WTC11 (cell line): ENCODE measurements at places on chromosomes 7 and 10. TPM values are rescaled to one million over a fixed set of nuclear protein-coding genes. Genes with fewer than 3 reads are reported as not detected.

- no peak overlapping the region for H3K4me3 ChIP-seq
- DNase-seq: peak; percentile 66
- H3K4me1 ChIP-seq: no peaks in the 10 kb centered on the region
Observed at GRCh38 chr10:2081501-2081900, 344.2 kb upstream of the ADARB2 start.

- H3K27me3 ChIP-seq: peaks cover 21% of the 10 kb centered on the region
- DNase-seq: no peak
- no peak overlapping the region for H3K27ac ChIP-seq
- no peak overlapping the region for H3K4me3 ChIP-seq
- H3K36me3 ChIP-seq: no peaks in the 10 kb centered on the region
- peaks cover 24% of the 10 kb centered on the region for H3K4me1 ChIP-seq
Observed at GRCh38 chr7:363626-364025, 73.7 kb downstream of the FOXL3 start.

IMPDH1 gene
- total RNA-seq: 42.8 to 54.2 TPM (median 44.1 TPM) in 3 replicates

DNA sequence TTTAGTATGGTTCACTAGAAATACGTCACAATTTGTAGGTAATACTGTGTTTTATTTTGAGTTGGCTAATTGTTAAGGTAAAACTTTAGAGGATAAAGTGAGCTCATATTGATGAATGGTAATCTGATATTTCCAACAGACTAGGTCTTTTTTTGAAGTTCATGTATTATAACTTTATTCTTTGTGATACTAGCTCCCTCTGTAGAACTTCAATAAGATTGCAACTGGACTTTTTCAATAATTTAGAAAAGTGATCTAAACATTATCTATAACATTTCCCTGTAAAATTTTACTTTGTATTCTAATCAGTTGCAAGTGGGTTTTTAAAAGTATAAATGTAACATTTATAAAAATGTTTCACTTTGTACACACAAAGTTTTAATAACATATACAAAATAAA lies 83.5 kb downstream of the ADK start:
- no peaks in the 10 kb centered on the region for H3K4me1 ChIP-seq
- DNase-seq: no peak
- H3K36me3 ChIP-seq: no peaks in the 10 kb centered on the region
- H3K27ac ChIP-seq: no peak overlapping the region
- no peaks in the 10 kb centered on the region for H3K27me3 ChIP-seq
- H3K4me3 ChIP-seq: no peak overlapping the region

DNA sequence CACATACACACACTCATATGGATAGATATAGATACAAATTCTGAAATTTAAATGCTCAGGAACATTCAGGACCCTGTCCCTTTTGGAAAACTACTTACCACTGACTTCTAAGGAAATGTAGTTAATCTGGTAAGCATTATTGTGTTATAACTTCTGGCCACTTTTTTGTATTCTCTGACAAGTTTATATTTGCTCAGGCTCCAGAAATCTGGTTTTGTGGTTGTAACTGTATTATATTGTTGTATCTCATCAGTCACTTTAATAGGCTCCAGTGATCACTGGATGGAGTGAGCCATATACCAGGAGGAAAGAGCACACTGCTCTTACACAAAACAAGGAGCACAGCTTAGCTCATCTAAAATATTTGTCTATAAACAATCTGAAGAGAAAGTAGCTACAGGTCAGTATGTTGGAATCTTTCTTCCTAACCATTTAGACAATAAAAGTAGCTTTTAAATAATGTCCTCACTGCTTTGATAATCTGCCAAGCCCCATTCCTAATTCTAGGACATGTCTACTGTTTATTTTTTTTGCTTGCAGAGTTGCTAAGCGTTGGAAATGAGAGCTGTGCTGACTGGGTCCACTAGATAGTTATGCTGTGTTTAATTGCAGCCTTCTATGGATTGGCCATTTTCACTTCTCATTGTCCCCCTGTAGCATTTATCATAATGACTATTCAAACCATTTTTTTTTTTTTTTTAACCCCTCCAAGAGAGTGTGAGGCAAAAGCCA lies 43.8 kb downstream of the SMNDC1 start:
- no peak overlapping the region for H3K4me3 ChIP-seq
- H3K4me1 ChIP-seq: no peaks in the 10 kb centered on the region
- no peak overlapping the region for H3K27ac ChIP-seq

GRCh38 chr7:133790911-133791310 lies 336.2 kb upstream of the LRGUK start:
- no peak overlapping the region for H3K4me3 ChIP-seq
- no peaks in the 10 kb centered on the region for H3K27me3 ChIP-seq
- H3K27ac ChIP-seq: no peak overlapping the region
- H3K4me1 ChIP-seq: peaks cover 4% of the 10 kb centered on the region
- H3K36me3 ChIP-seq: no peaks in the 10 kb centered on the region

DNA sequence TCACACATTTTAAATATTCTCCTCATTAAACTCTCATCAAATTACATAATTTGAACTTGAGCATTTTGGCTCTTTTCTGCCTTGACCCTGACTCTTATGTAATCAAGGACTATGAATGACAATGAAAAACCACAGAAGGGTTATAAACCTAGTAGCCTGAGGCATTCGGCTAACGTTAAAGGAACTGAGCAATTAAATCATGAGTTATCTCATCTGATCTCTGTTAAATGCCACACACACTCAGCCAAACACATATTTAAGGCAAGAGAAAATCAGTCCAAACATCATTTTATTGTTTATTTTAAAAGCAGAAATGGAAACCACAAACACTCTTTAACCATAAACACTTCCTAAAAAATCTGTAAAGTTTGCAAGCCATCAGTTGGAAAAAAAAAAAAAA lies 204.3 kb downstream of the DGKI start:
- H3K4me1 ChIP-seq: peaks cover 10% of the 10 kb centered on the region
- no peak for DNase-seq
- H3K36me3 ChIP-seq: peaks cover 2% of the 10 kb centered on the region; the same call in 1 of the 2 replicates
- H3K4me3 ChIP-seq: no peak overlapping the region

EGFR gene
- 5.9 to 7.6 TPM (median 6.0 TPM) in 3 replicates for total RNA-seq
